ENCODE measurements at places on chromosomes 13 and 19. TPM values are rescaled to one million over a fixed set of nuclear protein-coding genes. Genes with fewer than 3 reads are reported as not detected.

GRCh38 chr19:10769533-10770491 is 51.9 kb downstream of the DNM2 start:
- DNase-seq: no peak

GRCh38 chr19:41426952-41427646 is at the start of gene B3GNT8:
Gene B3GNT8, minus strand, starts transcription at chr19:41427374. Its CDS starts 596 bp downstream, at chr19:41426778.
- peak; percentile 93 for DNase-seq

DNA sequence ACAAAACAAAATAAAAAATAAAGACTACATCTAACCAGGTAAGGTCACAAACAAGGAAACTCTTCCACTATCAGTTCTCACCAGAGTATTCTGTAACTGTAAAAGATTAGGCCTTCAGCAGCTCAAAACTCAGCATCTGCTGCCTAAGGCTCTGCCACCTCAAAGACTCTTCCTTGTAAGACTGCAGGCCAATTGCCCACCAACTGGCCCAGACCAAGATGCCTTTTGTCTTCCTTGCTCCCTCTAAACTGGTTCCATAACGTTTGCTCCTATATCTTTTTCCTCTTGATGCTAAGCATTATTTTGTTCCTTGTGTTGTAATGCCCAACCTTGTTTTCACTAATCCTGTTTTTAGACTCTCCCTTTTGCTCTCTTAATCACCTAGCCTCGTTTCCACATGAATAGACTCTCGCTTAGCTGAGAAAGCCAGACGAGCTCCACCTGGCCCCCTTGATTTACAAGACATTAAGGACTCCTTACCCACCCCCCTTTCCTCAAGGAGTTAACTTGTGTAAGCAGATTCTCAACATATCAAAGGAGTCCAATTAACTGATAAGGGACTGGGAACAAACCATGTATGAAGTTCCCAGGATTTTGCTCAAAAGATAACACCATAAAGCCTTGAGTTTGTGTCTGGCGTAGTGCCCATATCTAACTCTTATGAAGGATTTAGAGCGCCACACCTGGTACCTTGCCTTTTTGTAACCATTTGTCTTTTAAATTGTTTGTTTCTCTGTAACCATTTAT is 1.5 kb downstream of the ZNF814 start:
- no peak for DNase-seq

DNA sequence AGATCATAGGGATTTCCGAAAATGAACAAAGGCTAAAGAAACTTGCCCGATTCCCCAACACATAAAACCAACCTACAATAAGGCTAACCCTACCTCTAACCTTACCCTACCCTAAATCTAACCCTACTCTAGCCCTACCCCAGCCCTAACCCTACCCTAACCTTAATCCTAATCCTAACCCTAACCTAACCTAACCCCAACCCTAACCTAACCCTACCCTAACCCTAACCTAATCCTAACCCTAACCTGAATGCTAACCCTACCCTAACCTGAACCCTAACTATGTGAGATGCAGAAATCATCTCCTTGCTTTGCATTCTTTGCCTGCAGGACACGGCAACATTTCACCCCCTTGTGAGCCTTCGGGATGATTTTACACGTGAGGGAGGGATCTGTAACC is 67.6 kb upstream of the SOX1 start:
- DNase-seq: no peak

GRCh38 chr19:56930647-56931535 is 90.4 kb upstream of the PEG3 start:
- DNase-seq: no peak

DNA sequence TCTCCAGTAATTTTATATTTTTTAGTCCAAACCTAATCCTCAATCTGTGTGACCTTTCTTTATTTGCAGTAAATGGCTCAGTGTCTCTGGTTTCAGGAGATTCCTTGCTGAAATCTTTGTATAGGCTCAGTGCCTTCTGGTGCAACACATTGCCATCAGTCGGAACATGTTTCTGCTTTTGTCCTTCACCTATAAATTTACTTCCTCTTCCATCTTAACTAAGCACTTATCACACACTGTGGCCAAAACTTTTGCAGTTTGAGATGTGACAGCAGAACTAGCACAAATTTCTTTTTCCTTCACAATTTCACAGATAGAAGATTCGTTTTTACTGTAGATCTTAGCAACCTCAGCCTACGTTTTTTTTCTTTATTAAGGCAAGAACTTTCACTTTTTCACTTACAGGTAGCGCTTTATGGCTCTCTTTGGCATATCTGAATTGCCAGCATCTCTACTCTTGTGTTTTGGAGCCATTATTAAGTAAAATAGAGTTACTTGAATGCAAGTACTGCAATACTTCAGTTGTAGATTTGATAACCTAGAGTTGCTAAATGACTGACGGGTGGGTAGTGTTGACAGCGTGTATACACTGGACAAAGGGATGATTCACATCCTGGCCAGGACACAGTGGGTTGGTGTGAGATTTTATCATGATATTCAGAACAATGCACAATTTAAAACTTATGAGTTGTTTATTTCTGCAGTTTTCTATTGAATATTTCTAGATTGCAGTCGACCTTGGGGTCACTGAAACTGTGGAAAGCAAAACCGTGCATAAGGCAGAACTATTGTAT is 44.3 kb downstream of the NDFIP2 start:
- DNase-seq: no peak

DNA sequence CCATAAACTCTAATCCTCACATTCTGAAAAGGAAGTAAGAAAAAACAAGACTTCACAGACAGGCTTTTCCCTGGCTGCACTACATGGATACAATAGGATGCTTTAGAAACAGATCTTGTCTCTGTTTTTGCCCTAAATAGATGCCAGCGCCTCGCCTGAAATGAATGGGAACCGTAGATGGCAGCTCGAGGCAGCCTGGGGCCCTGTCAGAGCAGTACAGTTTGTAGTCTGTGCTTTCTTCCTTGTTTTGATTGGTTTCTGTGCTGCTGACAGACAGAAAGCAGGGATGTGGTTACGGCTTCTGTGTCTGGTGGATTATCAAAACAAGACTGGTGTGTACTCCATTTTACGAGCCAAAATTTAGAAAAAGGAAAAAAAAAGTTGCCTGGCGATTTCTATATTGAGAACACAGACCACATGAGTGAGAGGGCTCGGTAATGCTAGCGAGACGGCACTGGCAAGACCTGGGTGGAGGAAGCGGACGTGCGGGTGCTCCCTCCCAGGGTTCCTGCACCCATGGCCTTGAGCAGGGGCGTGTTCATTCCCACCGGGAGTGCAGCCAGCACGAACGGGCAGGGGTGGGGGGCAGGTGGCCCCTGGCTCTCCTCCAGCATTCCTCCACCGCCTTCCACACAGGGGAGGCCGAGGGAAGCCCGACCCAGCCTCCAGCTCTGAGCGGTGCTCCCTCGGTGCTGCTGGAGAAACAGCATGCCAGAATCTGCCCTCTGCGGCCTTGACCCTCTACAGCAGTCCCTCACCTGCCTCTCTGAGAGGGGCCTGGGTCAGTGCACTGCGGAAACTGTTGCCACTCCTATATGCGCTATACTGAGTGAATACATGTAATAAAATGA is 37.6 kb upstream of the C1QTNF9 start:
- peak; percentile 44 for DNase-seq

DNA sequence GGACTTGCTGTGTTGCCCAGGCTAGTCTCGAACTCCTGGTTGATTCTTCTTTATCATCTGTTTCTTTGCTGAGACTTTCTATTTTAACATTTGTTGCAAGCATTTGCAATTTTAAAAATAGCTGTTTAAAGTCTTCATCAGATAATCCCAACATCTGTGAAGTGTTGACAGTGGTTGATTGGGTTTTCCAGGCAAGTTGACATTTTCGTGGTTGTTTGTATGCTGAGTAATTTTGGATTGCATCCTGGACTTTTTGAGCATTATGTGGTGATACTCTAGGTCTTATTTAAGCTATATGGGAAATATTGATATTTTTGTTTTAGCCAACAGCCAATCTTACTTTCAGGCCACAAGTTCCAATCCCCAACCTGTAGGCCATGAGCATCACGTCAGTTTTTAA is 25.1 kb downstream of the AP1M1 start:
- DNase-seq: no peak

- DNase-seq: no peak
These were observed 60.7 kb downstream of the MCF2L start for GRCh38 chr13:113029487-113030258.

- no peak for DNase-seq
These were observed 9.0 kb upstream of the TNFRSF19 start for GRCh38 chr13:23561261-23561660.

- no peak for DNase-seq
These were observed 116.2 kb downstream of the LHFPL6 start for GRCh38 chr13:39486758-39487157.

- DNase-seq: no peak
These were observed 4.3 kb downstream of the NLRP12 start for GRCh38 chr19:53819861-53820260.

DNA sequence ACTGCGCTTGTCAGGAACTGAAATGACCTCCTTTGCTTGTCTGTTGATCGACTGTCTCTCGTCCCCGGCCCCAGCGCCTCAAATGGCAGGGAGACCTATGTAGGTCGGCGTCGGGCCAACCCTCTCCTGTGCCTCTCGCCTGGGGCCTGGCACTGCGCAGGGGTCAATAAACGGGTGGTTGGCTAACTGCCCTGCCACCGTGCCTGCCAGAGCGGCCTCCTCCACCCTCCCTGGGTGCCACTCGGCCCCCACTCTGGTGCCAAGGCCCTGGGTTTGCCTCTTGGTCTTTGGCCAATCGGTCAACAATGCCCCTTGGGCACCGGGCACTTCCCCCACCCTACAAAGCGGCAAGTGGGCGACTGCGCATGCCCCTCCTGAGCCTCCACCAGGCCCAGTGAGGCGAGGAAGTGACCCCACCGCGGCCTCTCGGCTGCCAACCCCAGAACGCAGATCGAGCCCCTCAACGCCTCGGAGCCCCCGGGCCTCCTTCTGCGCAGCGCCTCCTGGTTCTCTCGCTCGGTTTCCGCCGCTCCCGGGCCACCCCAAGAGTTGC is 1.1 kb downstream of the KEAP1 start:
- peak; percentile 85 for DNase-seq

GRCh38 chr13:54415753-54416366 is 1387.2 kb downstream of the OLFM4 start:
- DNase-seq: no peak

GRCh38 chr13:91270031-91270430 is 77.5 kb upstream of the MIR17HG start:
- no peak for DNase-seq

GRCh38 chr19:30217461-30217860 is 154.7 kb upstream of the ZNF536 start:
- no peak for DNase-seq

GRCh38 chr19:48867123-48867745 is 1.2 kb downstream of the PLEKHA4 start:
- no peak for DNase-seq

DNA sequence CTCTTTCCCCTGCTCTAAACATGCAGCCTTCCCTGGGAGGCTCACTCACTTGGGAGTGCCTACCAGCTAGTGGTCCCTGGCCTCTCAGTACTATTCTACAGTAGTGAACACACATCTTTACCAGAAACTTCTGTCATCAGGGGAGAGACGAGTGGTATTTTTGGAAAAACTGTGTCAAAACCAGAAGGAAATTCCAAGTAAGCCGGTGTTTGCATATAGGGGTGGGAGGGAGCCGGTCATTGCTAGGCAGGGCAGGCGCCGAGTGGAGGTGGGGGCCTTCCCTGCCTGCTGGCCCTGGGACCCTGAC is 7.0 kb downstream of the RPS9 start:
- no peak for DNase-seq

- peak; percentile 63 for DNase-seq
These were observed 60.5 kb downstream of the CELF5 start for GRCh38 chr19:3284759-3285646.

GRCh38 chr13:33213024-33213768 is 72.4 kb downstream of the STARD13 start:
- no peak for DNase-seq

CYP4F3 gene
- 0.17 TPM for polyA plus RNA-seq

CABP5 gene
- not detected for polyA plus RNA-seq

SPIB gene
- polyA plus RNA-seq: 0.66 TPM

SHISA2 gene
- 63.1 TPM for polyA plus RNA-seq

LENG9 gene
- 5.3 TPM for polyA plus RNA-seq

PALM3 gene
- polyA plus RNA-seq: 22.2 TPM

SULT2A1 gene
- 0.13 TPM for polyA plus RNA-seq
